NCI-H524 (cell line): ENCODE measurements at places on chromosomes 2 and 18.

GRCh38 chr18:29629493-29630036, 1413.0 kb downstream of the DSC3 start:
- DNase-seq: no peak

DNA sequence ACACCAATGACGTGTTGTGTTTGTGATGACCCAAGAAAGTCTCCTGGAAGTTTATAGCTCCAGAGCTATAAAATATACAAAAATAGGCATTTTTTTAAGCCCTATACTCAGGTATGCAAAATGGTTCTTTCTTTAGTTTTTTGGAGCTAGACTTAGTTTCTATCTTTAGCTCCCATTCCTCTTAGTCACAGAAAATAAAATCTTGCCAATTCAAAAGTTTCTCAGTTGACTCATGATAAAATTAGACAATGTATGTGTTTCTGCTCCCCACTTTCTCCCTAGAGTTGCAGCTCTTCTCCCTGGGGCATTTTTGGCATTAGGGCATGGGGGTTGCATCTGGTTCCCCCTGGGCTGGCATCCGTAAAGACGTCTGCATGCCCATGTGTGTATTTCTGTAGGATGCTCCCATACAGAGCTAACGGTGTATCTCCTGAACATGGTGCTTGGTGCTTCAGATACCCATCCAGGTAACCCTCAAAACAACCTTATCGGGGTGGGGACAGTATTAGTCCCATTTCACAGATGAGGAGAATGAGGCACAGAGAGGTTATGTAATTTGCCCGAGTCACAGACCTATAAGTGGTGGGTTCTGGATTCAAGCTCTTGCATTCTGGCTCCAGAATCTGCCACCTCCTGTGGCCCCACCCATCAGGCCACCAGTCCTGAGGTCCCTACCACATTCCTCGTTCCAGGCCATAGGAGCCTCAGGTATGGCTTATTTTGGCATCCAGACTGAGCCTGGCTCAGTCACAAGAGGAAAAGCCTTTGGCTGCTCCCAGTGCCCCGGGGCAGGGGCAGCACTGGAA, 43.1 kb upstream of the ASAP2 start:
- no peak for DNase-seq

GRCh38 chr2:203594541-203594940, 59.4 kb upstream of the RAPH1 start:
- no peak for DNase-seq

GRCh38 chr18:55349685-55350084, 238.3 kb downstream of the TCF4 start:
- no peak for DNase-seq

- no peak for DNase-seq
These were observed 72.9 kb upstream of the APCDD1 start for GRCh38 chr18:10381516-10381915.

DNA sequence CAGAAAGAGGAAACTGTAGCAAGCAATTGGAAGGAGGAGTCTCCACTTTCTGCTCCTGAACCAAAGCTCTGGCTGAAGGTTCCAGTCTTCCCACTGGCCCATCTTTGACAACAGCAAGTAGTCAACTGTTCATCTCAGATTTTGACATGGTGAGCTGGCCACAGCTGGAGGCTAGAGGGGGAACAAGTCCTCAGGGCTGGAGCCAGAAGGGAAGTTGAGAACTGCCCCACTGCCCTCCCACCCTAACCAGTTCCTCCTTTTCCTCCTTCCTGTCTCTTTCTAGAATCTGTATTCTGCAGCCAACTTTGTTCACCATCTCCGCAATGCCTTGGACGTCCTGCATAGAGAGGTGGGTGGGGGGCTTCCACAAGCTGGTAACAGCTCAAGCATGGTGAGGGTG, 105.8 kb downstream of the PLB1 start:
- DNase-seq: no peak

DNA sequence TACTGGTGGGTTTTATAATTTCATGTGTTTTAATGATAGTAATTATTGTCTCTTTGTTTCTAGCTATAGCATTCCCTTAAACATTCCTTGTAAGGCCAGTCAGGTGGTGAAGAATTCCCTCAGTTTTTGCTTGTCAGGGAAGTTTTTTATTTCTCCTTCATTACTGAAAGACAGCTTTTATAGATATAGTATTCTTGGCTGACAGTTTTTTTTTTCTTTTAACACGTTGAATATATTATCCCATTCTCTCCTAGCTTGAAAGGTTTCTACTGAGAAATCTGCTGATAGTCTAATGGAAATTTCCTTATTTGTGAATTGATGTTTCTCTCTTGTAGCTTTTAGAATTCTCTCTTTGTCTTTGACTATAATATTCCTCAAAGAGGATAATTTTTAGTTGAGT, 46.8 kb downstream of the ASB1 start:
- DNase-seq: no peak

GRCh38 chr2:149271575-149271974, 58.8 kb upstream of the LYPD6 start:
- DNase-seq: no peak
